ENCODE measurements at places on chromosomes 1 and 21.

DNA sequence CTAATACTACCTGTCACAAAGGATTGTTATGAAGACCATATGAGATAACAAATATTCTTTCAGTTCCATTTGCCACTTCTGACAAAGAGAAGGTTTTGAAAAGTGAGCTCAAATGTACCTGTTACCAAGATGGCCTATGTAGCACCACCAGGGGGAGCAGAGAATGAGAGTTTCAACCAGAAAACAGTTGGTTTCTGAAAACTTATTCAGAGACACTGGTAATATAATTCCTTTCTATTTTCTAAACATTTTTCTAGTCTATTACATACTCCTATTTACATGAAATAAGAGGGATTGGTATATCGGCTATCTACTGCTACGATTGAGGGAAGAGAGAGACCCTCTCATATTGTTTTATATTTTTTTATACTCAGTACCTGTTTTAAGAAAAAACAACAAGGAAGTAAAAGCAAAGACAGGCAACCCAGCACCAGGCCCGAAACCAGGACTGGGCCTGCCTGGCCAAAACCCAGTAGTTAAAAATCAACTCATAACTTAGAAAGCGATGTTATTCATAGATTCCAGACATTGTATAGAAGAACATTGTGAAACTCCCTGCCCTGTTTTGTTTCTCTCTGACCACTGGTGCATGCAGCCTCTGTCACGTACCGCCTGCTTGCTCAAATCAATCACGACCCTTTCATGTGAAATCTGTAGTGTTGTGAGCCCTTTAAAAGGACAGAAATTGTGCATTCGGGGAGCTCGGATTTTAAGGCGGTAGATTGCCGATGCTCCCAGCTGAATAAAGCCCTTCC is 48.3 kb downstream of the IL23R start:
- DNase-seq, result no peak

DNA sequence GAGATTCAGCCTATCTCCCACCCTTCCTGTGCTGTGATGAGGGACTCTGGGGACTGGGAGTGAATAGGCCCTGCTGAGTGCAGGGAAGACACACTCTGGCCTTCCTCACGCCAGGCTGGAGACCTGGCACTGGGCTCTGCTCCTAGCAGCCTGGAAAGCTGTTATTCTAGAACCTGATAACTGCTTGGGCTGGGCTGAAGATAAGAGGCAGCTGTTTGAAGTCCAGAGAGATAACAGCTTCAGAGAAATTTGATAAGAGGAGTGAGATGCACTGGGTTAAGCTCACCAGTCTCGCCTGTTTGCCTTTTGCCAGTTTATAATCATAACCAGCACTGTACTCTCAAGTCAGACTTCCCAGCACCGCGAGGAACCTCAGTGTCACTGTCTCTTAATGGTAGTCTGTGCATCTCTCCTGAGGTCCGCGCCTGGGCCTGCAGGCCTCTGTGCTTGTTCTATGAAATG is 46.6 kb upstream of the GPR37L1 start:
- DNase-seq, result no peak

GRCh38 chr21:32826329-32827167 is 55.0 kb upstream of the PAXBP1 start:
- DNase-seq, result no peak

- DNase-seq, result no peak
Measured at GRCh38 chr1:29695036-29695435, 458.7 kb downstream of the PTPRU start.

DNA sequence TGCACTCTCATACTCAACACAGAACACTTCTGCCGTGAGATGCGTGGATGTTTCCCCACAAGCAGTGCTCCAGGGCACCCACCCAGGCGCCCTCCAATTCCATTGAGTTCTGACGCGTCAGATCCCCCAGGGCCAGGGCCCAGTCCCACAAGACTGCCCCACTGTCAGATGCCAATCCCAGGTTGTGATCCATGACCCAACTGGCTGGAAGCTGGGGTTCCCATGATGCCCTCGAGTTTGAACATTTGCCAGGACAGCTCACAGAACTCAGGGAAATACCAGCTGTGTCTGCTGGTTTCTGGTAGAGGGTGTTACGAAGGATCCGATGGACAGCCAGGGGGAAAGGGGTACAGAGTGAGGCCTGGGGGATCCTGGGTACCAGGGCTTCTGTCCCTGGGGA is 58.4 kb downstream of the AGPAT3 start:
- DNase-seq, result no peak

GRCh38 chr1:165678509-165678908 is 19.9 kb downstream of the ALDH9A1 start:
- no peak for DNase-seq

GRCh38 chr1:160474392-160475242 is 48.4 kb downstream of the SLAMF6 start:
- no peak for DNase-seq

GRCh38 chr1:40058097-40058452 is 17.5 kb downstream of the CAP1 start:
- DNase-seq, result no peak

DNA sequence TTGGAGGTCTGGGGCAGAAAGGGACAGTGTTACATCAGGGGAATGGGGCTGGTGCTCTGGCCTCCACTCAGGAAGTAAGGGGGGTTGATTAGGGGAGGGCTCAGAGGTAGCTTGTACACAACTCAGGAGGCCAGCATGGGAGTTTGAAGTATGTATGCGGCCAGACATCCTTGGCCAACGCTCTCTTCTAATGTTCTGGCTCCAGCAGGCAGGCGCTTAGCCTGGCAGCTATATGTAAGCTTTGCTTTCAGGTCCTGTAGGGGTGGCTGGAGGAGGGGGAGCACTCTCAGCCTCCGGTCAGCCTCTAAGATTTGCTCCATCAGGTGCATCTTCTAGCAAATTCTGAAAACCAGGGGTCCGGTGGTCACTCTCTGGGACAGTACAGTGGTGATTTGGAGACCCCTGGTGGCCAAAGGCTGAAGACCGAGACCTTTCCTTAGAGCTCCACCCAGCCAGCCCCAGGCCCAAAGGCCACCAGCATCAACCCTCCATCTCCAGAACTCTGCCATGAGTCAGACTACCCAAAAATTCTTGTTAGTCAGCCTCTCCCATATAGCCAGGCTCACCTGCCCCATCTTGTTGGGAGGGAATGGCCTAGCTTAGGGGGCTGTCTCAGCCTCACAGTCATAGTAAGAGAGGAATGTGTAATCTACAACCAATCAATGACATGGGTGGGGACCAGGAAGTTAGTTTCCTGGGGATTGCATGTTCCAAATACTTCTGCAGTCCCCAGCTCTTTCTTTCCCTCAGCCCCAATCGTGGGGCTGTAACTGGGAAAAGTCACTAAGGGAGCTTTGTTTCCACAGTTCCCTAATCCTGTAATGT is 9.7 kb upstream of the COL8A2 start:
- no peak for DNase-seq

Data from stimulated activated CD8-positive, alpha-beta memory T cell treated with anti-CD3 and anti-CD28 coated beads, Interleukin-12 subunit alpha, Interleukin-12 subunit beta, amount 100 ng/mL, for 4 hours (primary cell).